M059J (cell line): ENCODE measurements at places on chromosomes 6 and 20. TPM values are rescaled to one million over a fixed set of nuclear protein-coding genes. Genes with fewer than 3 reads are reported as not detected.

DNA sequence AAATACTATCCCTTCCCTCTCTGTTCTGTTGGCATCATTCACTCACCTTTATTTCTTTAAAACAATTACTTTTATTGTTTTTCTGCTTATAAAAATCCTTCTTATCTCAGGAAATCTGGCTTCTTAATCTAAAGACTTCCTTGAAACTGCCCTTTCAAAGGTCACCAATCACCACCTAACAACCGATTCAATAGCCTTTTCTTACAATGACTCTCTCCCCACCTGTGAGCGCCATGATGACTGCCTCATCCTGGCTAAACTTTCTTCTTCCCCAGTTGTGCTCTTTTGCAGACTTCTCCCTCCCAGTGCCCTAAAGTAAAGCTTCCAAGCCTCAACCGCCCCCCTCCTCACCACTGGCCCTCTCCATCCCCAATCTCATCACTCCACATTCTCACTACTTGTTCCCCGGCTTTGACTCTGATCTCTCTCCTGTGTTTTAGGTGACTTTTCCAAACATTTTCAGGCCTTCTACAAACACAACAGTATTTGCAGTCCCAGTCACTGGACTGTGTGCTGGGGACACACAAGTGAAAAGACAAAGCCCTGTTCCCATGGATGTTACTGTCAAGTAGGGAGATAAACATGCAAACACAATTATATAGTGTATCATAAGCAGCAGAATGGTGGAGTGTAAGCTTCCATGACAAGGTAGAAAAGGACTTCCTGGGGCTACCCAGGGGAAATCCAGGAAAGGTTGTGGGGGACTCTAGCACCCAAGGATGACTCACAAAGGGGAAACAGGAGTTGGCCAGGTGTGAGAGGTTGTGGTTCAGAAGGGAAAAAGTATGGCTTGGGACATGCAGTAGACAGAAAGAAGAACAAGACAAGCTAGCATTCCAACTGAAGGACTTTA lies 12.8 kb downstream of the NHSL1 start:
- peak; percentile 27 for DNase-seq

- no peak for DNase-seq
Measured at GRCh38 chr6:42431356-42431755, 20.4 kb downstream of the TRERF1 start.

GRCh38 chr6:68326762-68327161 lies 308.3 kb upstream of the ADGRB3 start:
- DNase-seq: no peak

GRCh38 chr6:56954403-56955170 lies at the start of gene BEND6:
TSS of gene BEND6 (plus strand) at chr6:56955107. CDS start at chr6:56981811, 26,704 bp downstream.
- DNase-seq: peak; percentile 88

GRCh38 chr6:6515691-6516607 lies 72.6 kb upstream of the LY86 start:
- no peak for DNase-seq

GRCh38 chr6:24775520-24776058 lies 852 bp downstream of the GMNN start:
- peak; percentile 75 for DNase-seq

GRCh38 chr6:36850021-36850420 lies 10.8 kb upstream of the CPNE5 start:
- DNase-seq: no peak

The HCRTR2 gene
- 0.15 TPM in 1 of 2 replicates, not detected in the other for total RNA-seq

The UBD gene
- total RNA-seq: 0.17 TPM in 1 of 2 replicates, not detected in the other

The PDE10A gene
- total RNA-seq: 0.02 and 0.07 TPM in 2 replicates

The C20orf204 gene
- 0.02 TPM in 2 replicates for total RNA-seq

The GOPC gene
- 23.0 and 37.7 TPM in 2 replicates for total RNA-seq

The SPAG4 gene
- 24.0 and 36.1 TPM in 2 replicates for total RNA-seq

The WFDC12 gene
- not detected in 2 replicates for total RNA-seq

The PBOV1 gene
- not detected in 2 replicates for total RNA-seq
